IPS-NIHi11 (cell line): ENCODE measurements at places on chromosomes 7 and 10.

GRCh38 chr10:132226586-132227405 lies 40.0 kb downstream of the DPYSL4 start:
- no peak for DNase-seq

DNA sequence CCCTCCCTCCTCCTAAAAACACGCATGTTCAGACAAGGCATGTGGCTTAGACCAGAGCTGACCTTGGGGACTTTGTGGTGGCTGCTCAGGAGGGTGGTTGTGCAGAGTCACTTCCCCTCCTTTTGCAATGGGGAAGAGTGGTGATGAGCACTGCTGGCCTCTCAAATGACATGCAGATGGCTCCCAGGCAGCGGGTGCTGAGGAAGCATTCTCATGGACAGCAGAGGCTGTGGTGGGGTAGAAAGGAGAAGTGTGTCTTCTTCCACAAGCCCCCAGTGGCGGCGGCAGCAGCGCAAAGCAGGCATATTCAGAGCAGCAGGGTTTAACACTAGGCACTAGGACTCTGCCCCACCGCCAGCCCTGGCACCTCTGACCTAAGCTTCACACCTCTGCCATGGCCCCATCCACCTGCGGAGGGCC lies 105.9 kb upstream of the ANLN start:
- DNase-seq: no peak

DNA sequence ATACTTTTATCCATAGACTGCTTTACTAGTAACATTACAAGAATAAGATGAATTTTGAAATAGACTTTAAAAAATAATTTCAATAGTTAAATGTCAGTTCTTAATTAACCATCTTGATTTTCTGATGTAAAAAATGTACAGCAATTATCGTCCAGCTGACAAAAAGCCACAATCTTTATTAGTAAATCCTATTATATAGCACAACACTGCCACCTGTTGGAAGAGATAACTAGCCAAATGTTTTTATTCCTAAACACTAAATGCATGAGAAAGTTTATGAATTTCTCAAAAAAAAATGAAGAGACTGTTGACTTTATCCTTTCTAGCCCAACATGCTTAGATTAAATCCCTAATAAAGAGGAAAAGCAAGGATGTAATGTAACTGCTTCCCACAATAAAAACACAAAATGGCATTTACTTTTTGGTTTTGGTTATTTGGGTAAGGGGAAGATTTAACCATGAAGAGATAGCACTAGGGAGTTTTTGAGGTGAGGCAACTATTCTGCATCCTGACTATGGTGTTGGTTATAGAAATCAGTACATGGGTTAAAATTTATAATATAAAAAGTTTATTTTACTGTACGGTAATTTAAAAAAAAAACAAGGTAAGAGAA lies 8.0 kb downstream of the COA1 start:
- no peak for DNase-seq

DNA sequence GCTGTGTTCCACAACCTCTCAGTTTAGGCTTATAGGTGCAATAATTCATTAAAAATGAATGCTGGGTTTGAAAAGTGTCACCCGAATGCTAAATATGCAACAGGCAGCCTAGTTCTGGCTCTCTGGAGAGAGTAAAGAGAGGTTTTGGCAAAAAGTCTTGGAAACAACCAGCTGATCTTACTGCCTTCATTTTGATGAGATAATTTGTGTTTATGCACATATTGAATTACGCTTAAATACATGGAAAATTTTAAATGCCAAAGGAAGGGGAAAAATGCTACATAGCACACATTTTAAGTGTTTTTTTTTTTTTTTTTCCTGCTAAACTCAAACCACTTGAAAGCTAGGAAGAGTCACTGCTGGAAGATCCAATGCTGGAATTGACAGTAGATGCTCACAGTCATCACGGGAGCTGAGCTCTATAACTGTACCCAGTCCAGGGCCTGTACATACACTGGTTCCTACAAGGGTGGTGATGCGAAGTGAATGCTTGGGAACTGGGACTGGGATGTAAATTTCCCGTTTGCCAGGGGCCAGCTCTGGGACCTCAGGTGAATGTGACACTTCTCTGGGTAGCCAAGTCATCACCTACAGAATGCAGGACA lies 151.5 kb downstream of the PFKFB3 start:
- DNase-seq: no peak
